ENCODE measurements at places on chromosomes 12 and 14. TPM values are rescaled to one million over a fixed set of nuclear protein-coding genes. Genes with fewer than 3 reads are reported as not detected.
A peak's percentile ranks its signal among the peaks of the same experiment; 100 is the strongest.

The RAB2B gene
- total RNA-seq, result 27.6 TPM

The LHX5 gene
- total RNA-seq, result not detected

The TMEM52B gene
- total RNA-seq, result not detected

The IL23A gene
- 11.0 TPM for total RNA-seq

The KNTC1 gene
- total RNA-seq, result 103 TPM

The ASPG gene
- total RNA-seq, result not detected

The SCN8A gene
- total RNA-seq, result 0.58 TPM

The C12orf56 gene
- 0.40 TPM for total RNA-seq

The PLBD1 gene
- not detected for total RNA-seq

The FAIM2 gene
- total RNA-seq, result 0.78 TPM

The IFNG-AS1 gene
- total RNA-seq, result 0.35 TPM

DNA sequence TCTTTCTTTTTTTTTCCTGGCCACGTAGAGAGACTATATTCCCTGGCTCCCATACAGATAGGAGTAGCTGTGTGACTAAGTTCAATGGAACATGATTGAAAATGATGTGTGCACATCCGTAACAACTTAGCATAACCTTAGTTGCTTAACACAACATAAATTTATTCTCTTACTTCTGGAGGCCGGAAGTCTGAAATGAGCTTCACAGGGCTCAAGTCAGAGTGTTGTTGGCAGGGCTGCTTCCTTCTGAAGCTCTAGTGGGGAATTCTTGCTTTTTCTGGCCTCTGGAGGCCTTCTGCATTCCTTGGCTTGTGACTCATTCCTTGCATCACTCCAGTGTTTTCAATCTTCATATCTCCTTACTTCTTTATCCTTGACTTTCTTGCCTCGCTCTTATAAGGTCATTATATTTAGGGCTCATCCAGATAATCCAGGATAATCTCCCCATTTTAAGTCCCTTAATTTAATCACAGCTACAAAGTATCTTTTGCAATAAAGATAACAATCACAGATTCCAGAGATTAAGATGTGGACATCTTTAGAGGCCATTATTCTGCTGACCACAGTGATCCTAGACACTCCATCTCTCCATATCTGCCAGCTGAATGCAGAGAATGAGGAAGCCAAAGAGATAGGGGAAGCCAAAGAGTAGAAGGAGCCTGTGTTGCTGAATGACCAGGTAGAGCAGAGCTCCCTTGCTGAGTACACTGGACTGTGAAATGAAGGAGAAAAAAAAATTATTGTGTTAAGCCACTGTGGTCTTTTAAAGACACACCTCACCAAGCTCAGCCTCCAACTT is 21.0 kb upstream of the SNX6 start:
- no peaks in the 10 kb centered on the region for H3K27me3 ChIP-seq
- no peak overlapping the region for H3K4me3 ChIP-seq
- peaks cover 17% of the 10 kb centered on the region for H3K4me1 ChIP-seq
- H3K36me3 ChIP-seq, result no peaks in the 10 kb centered on the region
- DNase-seq, result no peak

DNA sequence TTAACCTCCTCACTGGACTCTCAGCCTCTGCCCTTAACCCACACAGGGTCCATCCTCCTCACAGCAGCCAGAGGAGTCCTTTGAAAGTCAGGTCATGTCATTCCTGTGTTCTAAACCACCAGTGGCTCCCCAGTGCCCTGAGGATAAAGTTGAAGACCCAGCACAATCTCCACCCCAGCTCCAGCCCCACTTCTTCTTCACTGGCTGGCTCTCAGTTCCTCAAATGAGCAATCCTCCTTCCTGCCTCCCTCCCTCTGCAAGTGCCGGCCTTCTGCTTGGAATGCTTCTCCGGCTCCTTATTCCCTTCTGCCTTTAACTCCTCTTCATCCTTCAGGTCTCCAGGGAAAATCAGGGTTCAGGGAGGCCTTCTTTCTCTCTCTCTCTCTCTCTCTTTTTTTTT is 32.0 kb upstream of the SPPL3 start:
- H3K36me3 ChIP-seq, result no peaks in the 10 kb centered on the region
- no peak for DNase-seq
- H3K27me3 ChIP-seq, result peaks cover 1% of the 10 kb centered on the region

- H3K27ac ChIP-seq, result no peak overlapping the region
- no peak for DNase-seq
- peaks cover 8% of the 10 kb centered on the region for H3K27me3 ChIP-seq
These were observed 82.0 kb upstream of the WSCD2 start for GRCh38 chr12:108047071-108047550.

DNA sequence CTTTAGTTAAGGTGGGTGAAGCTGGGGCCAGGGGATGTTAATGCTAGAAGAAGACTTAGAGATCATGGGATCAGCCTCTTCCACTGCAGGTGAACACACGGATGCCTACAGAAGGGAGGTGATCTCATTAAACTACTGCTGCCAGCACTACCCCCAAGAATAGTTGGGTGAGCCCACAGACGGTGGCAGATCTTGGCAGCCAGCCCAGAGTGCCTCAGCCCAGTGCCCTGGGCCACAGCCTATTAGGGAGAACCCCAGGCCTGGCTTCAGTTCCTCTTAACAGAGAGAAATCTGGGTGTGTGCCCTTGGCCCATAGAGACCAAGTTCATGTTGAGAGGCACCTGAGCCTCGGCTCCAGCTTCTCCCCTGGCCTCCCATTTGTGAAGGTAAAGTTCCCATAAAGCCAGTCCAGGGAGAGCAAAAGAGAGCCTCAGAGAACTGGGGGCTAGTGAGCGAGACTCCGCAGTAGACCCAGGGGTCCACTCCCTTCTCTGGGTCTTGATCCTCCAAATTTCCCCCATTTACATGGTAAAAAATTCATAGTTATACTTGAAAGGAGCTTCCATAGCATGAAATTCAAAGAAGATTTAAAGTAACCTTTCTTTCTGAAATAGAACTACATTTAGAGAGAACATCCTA is 125.0 kb upstream of the CCND2 start:
- H3K4me1 ChIP-seq, result peaks cover 93% of the 10 kb centered on the region
- peak overlapping the region; percentile 84 for H3K27ac ChIP-seq
- no peaks in the 10 kb centered on the region for H3K27me3 ChIP-seq
- peak; percentile 50 for DNase-seq

DNA sequence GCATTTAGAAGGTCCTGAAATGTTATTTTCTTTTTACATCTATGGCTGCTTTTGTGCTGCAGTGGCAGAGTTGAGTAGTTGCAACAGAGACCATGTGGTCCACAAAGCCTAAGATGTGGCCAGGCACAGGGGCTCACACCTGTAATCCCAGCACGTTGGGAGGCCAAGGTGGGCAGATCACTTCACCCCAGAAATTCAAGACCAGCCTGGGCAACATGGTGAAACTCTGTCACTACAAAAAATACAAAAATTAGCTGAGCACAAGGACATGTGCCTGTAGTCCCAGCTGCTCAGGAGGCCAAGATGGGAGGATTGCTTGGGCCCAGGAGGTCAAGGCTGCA is 13.4 kb downstream of the USP30 start:
- DNase-seq, result no peak
- peaks cover 4% of the 10 kb centered on the region for H3K4me1 ChIP-seq
- no peak overlapping the region for H3K27ac ChIP-seq
- no peaks in the 10 kb centered on the region for H3K27me3 ChIP-seq
- no peak overlapping the region for H3K4me3 ChIP-seq
- H3K36me3 ChIP-seq, result no peaks in the 10 kb centered on the region

DNA sequence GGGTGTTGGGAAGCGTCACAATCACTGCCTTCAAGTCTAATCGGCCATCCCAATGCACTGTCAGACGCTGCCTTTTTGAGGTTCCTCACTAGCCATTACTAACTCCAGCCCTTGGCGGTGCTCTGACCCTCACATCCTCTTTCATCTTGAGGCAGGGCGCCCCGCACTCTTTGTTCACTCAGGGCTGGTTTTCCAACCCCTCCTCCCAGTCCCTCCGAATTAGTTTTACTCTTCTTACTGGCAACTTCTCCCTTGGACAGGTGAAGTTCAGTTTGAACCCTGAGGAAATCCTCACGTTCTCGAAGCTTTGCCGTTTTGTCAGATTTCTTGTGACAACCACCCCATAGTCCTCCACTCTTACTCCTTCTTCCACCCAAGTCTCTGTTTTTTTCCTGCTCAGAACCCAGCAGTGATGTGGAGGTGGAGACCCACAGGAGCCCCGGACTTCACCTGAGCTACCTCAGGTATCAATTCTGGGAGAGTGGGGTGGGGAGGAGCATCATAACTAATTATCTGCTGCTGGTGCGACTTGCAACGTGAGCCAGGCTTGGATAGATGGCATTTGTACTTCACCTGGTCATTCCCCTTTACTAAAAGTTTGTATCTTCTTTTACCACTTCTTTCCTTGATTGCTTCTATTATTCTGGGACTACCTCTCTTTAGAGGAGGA is 757 bp downstream of the ZC3H10 start:
- DNase-seq, result no peak
- no peaks in the 10 kb centered on the region for H3K27me3 ChIP-seq
- H3K4me1 ChIP-seq, result peaks cover 43% of the 10 kb centered on the region

DNA sequence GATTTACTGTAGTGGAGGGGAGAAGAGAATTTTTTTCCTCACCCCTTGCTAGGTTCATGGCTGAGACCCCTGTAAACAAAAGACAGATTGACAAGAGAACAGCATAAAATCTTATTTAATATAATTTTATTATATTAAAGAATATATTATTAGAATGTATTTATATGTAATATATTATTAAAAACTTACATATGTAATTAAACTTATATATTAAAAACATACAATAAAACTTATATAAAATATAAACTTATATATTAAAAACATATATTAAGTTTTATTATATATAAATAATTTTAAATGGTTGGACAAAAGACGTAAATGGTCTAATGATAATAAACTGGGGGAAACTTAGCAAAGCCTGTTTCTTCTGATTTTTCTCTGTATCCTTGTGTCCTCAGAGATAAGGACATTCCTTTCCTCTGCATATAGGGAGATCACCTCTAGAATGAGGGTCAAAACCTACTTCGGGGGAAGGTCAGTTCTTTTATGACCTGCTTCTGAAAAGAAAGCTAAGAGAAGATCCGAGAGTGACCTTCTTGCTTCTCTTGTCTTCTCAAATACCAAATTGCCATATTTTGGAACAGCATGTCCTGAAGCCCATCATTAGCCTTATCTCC is 8.9 kb upstream of the PPM1H start:
- H3K36me3 ChIP-seq, result no peaks in the 10 kb centered on the region
- H3K4me3 ChIP-seq, result no peak overlapping the region
- H3K27me3 ChIP-seq, result peaks cover 15% of the 10 kb centered on the region
- DNase-seq, result no peak
- H3K27ac ChIP-seq, result no peak overlapping the region

- DNase-seq, result no peak
- H3K27ac ChIP-seq, result no peak overlapping the region
- peaks cover 35% of the 10 kb centered on the region for H3K27me3 ChIP-seq
- no peaks in the 10 kb centered on the region for H3K36me3 ChIP-seq
- peaks cover 4% of the 10 kb centered on the region for H3K4me1 ChIP-seq
These were observed 42.8 kb upstream of the VASH1 start for GRCh38 chr14:76718306-76719040.

- no peak for DNase-seq
- H3K36me3 ChIP-seq, result no peaks in the 10 kb centered on the region
- no peaks in the 10 kb centered on the region for H3K27me3 ChIP-seq
- H3K4me3 ChIP-seq, result no peak overlapping the region
- no peak overlapping the region for H3K27ac ChIP-seq
These were observed 111.3 kb upstream of the GARIN2 start for GRCh38 chr14:67077921-67078320.

GRCh38 chr12:107684990-107685359 is 624 bp upstream of the PWP1 start:
- peaks cover 23% of the 10 kb centered on the region for H3K36me3 ChIP-seq
- H3K27ac ChIP-seq, result peak overlapping the region; percentile 95
- peak overlapping the region; percentile 87 for H3K4me3 ChIP-seq
- no peaks in the 10 kb centered on the region for H3K27me3 ChIP-seq
- peak; percentile 20 for DNase-seq

DNA sequence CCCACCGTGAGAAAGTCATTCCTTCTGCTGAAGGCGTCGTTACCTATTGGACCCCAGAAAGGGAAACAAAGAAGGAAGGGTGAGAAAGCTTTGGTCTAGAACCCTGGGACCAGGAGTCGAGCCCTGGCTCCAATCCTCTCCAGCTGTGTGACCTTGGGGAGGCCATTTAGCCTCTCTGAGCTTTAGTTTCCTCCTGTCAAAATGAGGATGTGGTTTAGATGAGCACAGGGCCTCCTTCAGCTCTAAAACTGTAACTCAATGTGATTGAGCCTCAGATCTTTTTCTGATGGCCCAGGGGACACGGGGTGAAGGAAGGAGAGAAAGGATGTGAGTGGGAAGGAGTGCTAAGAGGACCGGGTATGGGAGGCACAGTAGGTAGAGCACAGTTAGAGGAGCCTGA is 7.7 kb downstream of the JDP2 start:
- peaks cover 8% of the 10 kb centered on the region for H3K27me3 ChIP-seq
- H3K36me3 ChIP-seq, result no peaks in the 10 kb centered on the region
- no peak for DNase-seq
- H3K4me3 ChIP-seq, result no peak overlapping the region
- peak overlapping the region; percentile 31 for H3K27ac ChIP-seq

DNA sequence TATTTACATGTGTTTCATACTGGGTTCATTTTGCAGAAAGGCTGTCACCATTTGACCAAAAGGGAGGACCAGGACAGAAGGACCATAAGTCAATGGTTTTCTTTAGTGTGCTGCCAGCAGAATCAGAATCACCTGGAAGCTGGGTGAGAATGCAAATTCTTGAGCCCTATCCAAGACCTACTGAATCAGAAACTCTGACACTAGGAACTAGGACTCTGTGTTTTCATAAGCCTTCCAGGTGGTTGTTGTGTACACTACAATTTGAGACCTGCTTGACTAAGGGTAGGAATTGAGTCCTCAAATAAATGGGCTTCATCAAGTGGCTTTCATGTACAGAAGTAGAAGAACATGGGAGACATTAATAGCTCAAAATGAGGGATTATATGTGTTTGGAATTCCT is 32.2 kb downstream of the PDE6H start:
- peaks cover 50% of the 10 kb centered on the region for H3K27me3 ChIP-seq
- H3K4me3 ChIP-seq, result no peak overlapping the region
- no peaks in the 10 kb centered on the region for H3K36me3 ChIP-seq
- H3K4me1 ChIP-seq, result no peaks in the 10 kb centered on the region

DNA sequence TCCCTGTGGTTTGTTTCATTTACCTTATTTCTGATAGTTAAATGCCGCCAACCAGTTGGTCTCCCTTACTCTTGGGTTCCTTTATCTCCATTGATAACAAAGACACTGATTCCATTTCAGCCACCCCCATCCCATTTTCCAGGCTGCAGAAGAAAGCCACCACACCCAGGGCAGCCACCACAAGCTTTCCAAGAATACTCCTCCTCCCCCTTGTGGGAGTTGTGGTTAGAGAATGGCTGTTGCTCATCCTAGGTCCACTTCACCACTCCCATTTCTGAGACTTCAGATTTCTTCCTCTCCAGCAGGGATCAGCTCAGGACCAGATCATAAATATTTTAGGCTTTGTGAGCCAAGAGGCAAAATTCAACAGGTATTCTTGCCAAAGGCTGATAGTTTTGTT is 73.9 kb downstream of the ANO4 start:
- no peak overlapping the region for H3K4me3 ChIP-seq
- H3K4me1 ChIP-seq, result no peaks in the 10 kb centered on the region
- no peak overlapping the region for H3K27ac ChIP-seq

GRCh38 chr12:68159681-68160304 is at the start of gene IFNG:
TSS of gene IFNG (minus strand) at chr12:68159740. CDS start at chr12:68159615, 125 bp downstream.
- H3K36me3 ChIP-seq, result peaks cover 14% of the 10 kb centered on the region
- H3K27ac ChIP-seq, result peak within 1 kb of the TSS; percentile 73
- peaks cover 2% of the 10 kb centered on the region for H3K27me3 ChIP-seq
- H3K4me1 ChIP-seq, result peaks cover 64% of the 10 kb centered on the region

All from activated CD4-positive, alpha-beta memory T cell treated with anti-CD3 and anti-CD28 coated beads, Interleukin-2, amount 10 ng/mL, durations not matched to agents 7 days and 5 days (primary cell).